ENCODE measurements at places on chromosomes 7 and 10.

- DNase-seq: no peak
Measured at GRCh38 chr10:96417441-96417840, 58.6 kb upstream of the OPALIN start.

- no peak for DNase-seq
Measured at GRCh38 chr10:128895473-128895872, 571.6 kb upstream of the MGMT start.

DNA sequence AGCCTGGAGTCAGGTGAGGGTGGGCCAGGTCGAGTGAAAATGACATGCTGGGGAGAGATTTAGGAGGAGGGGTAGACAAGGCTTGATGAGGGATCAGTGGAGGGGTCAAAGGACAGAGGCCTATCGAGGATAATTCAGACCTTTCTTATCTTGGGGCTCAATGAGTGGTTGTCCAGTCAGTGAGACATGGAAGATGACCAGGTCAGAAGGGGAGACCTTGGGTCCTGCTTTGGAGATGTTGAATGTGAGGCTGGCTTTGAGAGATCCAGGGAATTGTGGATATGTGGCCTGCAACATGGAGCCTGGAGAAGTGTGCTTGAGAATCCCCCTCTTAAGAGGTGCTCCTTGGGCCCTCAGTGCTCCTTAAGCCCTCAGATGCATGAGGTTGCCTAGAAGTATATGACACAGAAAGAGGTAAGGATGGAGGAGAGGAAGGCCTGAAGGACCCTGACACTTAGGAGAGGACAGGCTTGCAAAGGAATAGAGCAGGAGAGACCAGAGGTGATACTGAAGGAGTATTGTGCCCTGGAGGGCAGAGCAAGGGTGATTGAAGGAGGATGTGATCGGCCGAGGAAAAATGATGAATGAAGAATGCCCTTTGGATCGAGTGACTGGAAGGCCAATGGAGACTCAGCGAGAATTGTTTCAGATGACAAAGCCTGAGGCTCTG is 129.8 kb upstream of the GPR26 start:
- DNase-seq: no peak

GRCh38 chr7:107810626-107811025 is 7.6 kb upstream of the SLC26A3 start:
- no peak for DNase-seq

GRCh38 chr7:41131956-41132355 is 570.9 kb downstream of the INHBA start:
- no peak for DNase-seq

- DNase-seq: no peak
Measured at GRCh38 chr10:103679096-103679790, 176.1 kb downstream of the SH3PXD2A start.

- DNase-seq: no peak
Measured at GRCh38 chr10:116073001-116073400, 200.0 kb downstream of the GFRA1 start.

GRCh38 chr10:102141583-102142107 is 8.8 kb downstream of the PPRC1 start:
- no peak for DNase-seq

- no peak for DNase-seq
Measured at GRCh38 chr7:45897042-45897690, 8.9 kb downstream of the IGFBP1 start.

DNA sequence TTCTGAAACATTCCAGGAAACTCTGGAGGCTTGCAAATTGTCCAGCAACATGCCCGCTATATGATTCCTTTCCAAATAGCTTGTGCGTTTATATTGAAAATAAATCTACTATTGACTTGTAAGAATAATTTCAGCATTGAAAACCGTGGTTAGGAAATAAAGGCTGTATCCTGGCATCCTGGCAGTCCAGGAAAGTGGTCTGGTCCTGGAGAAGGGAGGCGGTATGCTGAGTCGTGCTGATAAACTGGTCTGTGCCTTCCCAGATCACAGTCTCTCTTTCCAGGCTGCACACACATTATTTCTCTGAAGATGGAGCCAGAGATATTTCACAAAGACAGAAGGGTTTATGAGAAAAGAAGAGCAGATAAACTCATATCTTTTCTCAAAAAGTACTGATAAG is 350.1 kb upstream of the COBL start:
- DNase-seq: no peak

All from activated naive CD4-positive, alpha-beta T cell (primary cell).